Progenitor cell of endocrine pancreas (in vitro differentiated cells): ENCODE measurements at places on chromosomes 16 and 17. TPM values are rescaled to one million over a fixed set of nuclear protein-coding genes. Genes with fewer than 3 reads are reported as not detected.

DNA sequence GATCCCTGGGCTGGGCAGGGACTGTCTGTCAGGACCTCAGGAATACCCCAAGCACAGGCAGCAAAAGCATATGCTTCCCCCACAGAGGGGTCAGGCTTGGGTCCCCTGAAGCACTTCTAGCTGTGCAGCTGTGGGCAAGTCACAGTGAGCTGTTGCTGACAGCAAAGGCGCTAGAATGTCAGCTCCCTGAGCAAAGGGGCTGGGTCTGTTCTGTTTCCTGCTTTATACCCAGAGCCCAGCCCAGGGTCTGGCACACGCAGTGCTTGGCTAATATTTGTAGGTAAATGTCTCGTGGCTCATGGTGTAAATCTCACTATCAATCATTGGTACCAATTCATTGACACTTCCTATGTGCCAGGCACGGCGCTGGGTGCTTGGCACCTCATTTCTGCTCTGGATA is 16.6 kb upstream of the MPRIP start:
- no peak for DNase-seq

GRCh38 chr17:19651451-19652238 is 3.1 kb downstream of the ALDH3A2 start:
- DNase-seq: no peak

DNA sequence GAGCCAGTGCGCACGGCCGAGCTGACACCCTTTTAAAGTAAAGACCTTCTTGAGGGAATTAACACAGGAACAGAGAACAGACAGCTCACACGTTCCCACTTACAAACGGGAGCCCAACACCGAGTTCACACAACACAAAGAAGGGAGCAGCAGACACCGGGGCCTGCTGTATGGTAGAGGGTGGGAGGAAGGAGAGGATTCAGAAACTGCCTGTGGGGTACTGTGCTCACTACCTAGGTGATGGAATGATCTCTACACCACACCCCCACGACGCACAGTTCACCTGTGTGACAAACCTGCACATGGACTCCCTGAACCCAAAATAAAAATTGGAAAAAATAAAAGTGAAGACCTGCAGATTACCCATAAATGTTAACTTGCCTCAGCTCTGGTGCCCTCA is 32.5 kb downstream of the TMC6 start:
- DNase-seq: no peak

DNA sequence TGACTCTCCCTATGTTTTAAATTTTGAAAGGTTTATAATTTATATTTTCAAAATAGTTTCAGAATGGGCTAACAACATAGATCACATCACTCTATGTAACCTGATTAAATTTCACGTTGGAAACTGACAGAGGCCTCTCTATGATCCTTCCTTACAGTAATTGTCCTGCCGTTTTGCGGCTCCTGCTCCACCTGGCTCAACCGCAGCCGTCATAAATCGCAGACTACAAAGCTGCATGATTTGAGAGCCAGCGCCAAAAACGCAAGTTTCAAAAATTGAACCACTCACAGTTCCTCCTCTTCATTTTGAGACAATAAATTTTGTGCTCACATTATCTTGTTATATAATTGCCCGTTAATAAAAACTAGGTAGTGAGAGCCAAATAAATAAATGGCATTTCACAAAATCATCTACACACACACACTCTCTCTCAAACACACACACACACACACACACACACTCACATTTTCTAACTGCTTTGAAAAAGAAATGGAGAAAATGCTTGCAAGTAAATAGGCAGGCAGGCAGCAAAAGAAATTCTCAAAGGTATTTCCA is 263.1 kb upstream of the PSMD7 start:
- no peak for DNase-seq

GRCh38 chr16:28882551-28883160 is 4.4 kb downstream of the ATP2A1 start:
- DNase-seq: no peak

GRCh38 chr17:28950752-28951427 is 428 bp downstream of the PHF12 start:
- no peak for DNase-seq

- no peak for DNase-seq
These were observed 80.1 kb upstream of the TRAP1 start for GRCh38 chr16:3797473-3797872.

- peak; percentile 26 for DNase-seq
These were observed 1.8 kb downstream of the ZBTB4 start for GRCh38 chr17:7477392-7478275.

Gene MEOX1
- 1.1 and 1.2 TPM in 2 replicates for total RNA-seq
